ENCODE measurements at places on chromosomes 7 and 10.

DNA sequence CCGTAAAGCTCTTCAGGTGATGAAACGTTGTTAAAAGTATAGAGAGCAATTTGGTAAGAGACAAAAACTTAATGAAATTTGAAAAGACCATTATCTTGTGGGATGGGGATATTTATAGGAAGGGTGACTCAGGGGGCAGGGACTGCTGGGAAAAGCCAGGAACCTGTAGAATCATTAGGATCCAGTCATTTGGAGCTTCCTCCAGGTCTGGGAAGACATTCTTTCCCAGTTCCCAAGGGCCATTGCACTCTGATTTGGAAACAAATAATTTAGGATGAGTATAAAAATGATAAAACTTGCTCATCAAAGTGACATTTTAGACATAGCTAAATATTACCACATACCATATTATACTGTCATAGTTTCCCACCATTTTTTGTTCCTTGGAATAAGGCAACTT, 143.9 kb downstream of the PFKFB3 start:
- DNase-seq, result no peak

GRCh38 chr10:118102121-118102520, 55.4 kb upstream of the RAB11FIP2 start:
- DNase-seq, result no peak

DNA sequence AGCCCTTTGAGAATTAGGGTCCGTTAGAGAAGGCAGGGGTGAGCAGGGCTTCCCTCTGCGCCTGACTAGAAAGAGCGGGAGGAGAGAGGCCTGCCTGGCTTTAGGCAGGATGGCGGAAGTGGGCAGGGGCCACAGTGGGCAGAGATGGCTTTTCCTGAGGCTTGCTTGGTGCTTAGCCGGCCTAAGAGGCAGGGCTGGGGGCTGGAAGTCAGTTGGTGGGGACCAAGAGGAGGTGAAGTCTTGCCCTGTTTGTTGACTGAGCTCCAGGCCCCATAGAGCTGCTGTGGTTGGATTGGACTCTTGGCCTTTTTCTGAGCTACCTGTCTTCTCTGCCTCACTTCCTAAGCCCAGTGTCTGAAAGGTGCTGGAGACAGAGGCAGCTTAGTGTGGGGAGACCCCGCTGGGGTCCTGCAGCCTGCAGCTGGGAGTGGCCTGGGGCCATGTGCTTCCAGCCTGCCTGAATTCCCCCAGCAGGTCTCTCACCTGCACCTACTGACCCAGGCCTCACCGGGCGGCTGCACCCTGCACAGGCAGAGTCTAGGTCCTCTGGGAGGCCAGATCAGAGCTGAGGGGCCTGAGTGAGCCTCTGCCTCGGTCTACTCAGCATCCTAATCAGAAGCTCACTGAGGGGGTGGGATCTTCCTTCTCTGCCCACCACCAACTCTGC, 4.8 kb downstream of the FAM241B start:
- DNase-seq, result no peak

- no peak for DNase-seq
These were observed 313.2 kb downstream of the PTPRN2 start for GRCh38 chr7:158274404-158274811.

DNA sequence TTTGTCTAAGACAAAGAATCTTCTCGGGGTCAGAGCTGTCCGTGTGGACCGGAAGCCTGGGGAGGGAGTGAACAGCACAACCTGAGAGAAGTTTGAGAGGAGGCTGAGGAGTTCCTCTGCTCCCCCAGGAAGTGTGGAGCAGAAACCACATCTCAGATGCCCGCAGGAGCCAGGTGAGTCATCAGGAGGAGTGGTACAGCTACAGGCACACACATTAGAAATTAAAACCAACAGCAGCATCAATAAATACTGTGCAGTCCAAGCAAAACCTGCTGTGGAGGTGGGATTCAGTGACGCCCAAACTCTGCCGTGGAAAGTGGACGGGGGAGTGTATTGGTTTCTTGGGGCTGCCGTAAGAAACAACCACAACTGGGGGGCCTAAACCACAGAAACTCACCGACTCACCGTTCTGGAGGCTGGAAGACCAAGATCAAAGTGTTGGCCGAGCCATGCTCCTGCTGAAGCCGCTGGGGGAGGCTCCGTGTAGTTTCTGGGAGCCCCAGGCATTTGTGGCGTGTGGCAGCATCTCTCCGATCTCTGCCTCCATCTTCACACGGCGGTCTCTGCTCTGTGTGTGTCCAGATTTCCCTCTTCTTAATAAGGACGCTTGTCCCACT, 31.2 kb upstream of the GARS1 start:
- no peak for DNase-seq

GRCh38 chr7:28002638-28003037, 178.0 kb downstream of the JAZF1 start:
- no peak for DNase-seq

DNA sequence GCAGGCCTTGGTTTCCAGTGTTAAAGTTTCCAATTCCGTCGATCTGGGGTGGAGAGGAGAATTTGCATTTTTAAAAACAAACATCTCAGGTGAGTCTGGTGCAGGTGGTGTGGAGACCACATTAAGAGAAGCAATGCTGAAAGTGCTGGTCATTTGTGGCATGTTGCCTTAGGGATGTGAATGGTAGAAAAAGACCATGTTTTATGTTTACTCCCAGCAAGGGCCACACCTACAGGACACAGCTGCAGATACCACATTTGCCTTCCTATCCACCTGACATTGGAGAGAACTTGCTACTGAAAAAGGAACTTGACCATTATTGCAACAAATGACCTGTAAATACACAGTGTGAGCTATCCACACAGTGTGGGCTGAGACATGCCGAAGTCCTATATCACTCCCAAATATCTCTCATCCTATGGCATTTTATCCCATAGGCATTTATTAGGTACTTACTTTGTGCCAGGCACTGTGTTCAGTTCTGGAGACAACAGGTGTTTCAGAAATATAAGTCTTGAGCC, 183.1 kb downstream of the NRP1 start:
- no peak for DNase-seq

GRCh38 chr10:92789786-92790185, 58.5 kb upstream of the EXOC6 start:
- DNase-seq, result no peak

- DNase-seq, result no peak
These were observed 241.5 kb upstream of the PFKP start for GRCh38 chr10:2825841-2826240.

DNA sequence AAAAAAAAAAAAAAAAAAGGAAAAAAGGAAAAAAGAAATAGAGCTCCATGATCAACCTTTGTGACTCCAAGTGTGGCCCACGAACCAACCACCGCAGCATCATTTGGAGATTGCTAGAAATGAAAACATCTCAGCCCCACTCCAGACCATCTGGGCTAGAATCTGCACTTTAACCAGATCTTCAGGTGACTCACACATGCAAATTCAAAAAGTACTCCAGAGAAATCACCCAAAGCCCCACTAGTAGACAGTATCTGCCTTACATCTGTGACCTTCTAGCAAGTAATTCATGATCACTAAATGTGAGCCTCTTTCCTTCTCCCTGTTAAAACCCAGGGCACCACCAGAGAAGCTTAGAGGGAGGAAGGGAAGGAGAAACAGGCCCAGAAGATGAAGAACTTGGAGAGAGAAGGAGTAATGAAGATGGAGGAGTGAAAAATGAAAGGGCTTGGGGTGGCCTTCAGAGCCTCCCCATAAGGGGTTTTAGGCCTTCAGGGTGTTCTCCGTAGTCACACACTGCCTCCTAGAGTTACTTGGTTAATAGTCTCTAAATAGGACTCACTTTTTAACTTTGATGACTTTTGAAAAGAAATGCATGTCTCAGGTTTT, 94.0 kb downstream of the SLC37A3 start:
- DNase-seq, result no peak

- no peak for DNase-seq
These were observed 19.6 kb downstream of the NPVF start for GRCh38 chr7:25208525-25209221.

Data from activated CD4-positive, alpha-beta T cell treated with anti-CD3 and anti-CD28 coated beads for 1 hour (primary cell).